ENCODE measurements at places on chromosomes 7 and 10. TPM values are rescaled to one million over a fixed set of nuclear protein-coding genes. Genes with fewer than 3 reads are reported as not detected.

CYP26C1 gene
- 0.05 TPM for total RNA-seq

HECW1 gene
- not detected for total RNA-seq

HYAL4 gene
- total RNA-seq, result 0.25 TPM

ASAH2 gene
- total RNA-seq, result 3.5 TPM

DNA sequence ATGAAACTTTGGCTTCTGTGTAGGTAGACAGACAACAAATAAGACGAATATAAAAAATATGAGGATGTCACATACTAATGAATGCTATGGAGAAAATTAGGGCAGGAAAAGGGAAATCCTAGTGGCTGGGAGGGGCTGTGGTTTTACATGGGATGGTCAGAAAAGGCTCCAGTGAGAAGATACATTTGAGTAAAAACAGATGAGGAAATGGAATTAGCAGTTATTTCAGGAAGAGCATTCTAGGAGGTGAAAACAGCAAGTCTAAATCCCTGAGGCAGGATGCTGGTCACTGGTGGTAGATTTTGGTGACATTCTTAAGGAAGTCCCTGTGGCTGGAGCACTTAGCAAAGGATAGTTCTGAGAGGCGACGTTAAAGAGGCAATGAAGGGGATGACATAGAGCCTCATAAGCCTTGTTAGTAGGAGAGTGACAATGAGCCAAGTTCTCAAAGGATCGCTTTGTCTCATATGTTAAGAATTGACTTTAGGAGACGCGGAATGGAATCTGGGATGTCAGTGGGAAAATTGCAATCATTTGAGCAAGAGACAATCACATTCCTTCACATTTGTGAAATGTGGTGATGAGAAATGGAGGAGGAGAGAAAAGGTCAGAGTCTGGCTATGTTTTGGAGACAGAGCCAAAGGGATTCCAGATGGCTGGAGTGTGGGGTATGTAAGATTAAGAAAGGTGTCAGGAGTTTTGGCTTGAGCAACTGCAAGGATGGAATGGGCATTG, 384.7 kb upstream of the FZD8 start:
- no peaks in the 10 kb centered on the region for H3K4me1 ChIP-seq
- H3K4me3 ChIP-seq, result no peak overlapping the region
- DNase-seq, result no peak
- H3K27ac ChIP-seq, result no peak overlapping the region
- no peaks in the 10 kb centered on the region for H3K27me3 ChIP-seq
- H3K36me3 ChIP-seq, result no peaks in the 10 kb centered on the region

DNA sequence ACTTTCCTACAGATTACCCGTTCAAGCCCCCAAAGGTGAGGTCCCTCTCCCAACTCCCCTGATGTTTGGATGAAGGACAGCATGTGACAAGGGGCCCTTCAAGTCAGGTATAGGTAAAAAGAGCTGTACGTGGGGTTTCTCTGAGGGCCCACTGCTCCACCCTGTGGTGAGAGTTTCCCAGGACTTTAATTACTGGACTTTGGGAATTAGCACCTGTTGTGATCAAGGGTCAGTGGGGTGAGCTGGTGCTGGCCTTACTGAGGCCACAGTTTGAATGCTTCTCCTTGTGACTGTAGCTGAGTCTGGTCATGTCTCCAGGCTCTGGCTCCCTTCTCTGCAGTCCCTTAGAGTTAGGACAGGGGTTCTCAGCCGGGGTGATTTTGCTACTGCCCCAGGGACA, 16.8 kb downstream of the UBE2D4 start:
- no peaks in the 10 kb centered on the region for H3K27me3 ChIP-seq
- no peak overlapping the region for H3K4me3 ChIP-seq
- no peaks in the 10 kb centered on the region for H3K4me1 ChIP-seq
- DNase-seq, result no peak
- no peak overlapping the region for H3K27ac ChIP-seq

GRCh38 chr10:97327348-97328294, 6.9 kb downstream of the FRAT2 start:
- peaks cover 50% of the 10 kb centered on the region for H3K4me1 ChIP-seq
- H3K36me3 ChIP-seq, result peaks cover 8% of the 10 kb centered on the region
- no peak overlapping the region for H3K4me3 ChIP-seq
- peak overlapping the region; percentile 74 for H3K27ac ChIP-seq
- DNase-seq, result no peak

GRCh38 chr7:106060394-106060920, 51.7 kb downstream of the SYPL1 start:
- peaks cover 25% of the 10 kb centered on the region for H3K4me1 ChIP-seq
- no peaks in the 10 kb centered on the region for H3K36me3 ChIP-seq
- no peak overlapping the region for H3K4me3 ChIP-seq
- H3K27ac ChIP-seq, result no peak overlapping the region
- no peaks in the 10 kb centered on the region for H3K27me3 ChIP-seq

DNA sequence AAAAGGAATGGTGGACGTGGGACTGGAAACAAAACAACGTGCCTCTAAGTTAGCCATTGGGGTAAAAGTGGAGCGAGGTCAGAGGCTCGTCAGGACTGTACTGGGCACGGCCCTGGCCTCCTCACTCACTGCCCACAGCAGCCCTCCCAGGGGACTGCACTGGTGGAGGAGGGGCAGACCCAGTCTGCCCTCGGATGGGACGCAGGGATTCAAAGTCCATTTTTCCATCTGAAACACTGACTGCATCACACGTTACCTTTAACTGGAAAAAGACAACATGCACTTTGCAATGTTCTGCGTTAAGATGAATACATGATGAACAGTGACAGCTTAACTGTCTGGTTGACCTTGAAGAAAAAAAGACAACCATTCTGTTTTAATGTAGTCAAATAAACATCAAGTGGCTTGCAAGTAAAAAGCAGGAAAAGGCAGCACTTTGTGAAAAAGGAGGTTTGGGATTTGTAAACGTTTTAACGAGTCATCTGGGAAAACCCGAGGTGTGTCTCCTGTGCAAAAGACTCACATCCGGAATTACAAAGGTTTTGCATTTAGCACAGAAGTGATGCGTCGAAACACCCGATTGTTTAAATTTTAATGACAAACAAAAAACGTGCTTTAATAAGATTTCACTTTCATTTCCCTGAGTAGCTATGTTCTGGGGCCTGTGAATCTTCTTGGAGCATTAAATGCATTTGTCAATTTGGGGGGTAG, 18.8 kb downstream of the KLF6 start:
- H3K27ac ChIP-seq, result peak overlapping the region; percentile 79
- peaks cover 65% of the 10 kb centered on the region for H3K4me1 ChIP-seq
- DNase-seq, result no peak
- peaks cover under 1% of the 10 kb centered on the region for H3K36me3 ChIP-seq

DNA sequence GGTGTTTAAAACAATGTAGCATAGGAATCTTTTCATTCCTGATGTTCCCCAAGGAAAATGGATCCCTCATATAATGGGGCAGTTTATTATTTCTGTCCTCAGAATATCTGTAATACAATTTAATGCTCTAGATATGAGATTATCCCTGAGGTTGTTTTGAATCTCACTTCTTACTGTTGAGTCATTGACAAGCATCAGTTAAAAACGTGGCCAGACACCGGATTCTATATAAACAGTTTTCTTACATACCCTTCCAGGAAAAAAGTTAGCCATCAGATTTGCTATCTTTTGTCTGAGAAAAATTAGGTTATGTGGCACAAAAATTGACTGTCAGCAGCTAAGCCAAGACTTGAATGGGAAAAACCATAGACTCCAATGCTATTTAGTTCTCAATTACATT, 539.8 kb upstream of the CELF2 start:
- H3K4me1 ChIP-seq, result no peaks in the 10 kb centered on the region
- no peak overlapping the region for H3K4me3 ChIP-seq
- no peak overlapping the region for H3K27ac ChIP-seq
- peaks cover 21% of the 10 kb centered on the region for H3K27me3 ChIP-seq
- DNase-seq, result no peak
- no peaks in the 10 kb centered on the region for H3K36me3 ChIP-seq

- no peak overlapping the region for H3K27ac ChIP-seq
- no peak overlapping the region for H3K4me3 ChIP-seq
- H3K27me3 ChIP-seq, result no peaks in the 10 kb centered on the region
Measured at GRCh38 chr10:47287365-47287802, 12.6 kb upstream of the GDF10 start.

DNA sequence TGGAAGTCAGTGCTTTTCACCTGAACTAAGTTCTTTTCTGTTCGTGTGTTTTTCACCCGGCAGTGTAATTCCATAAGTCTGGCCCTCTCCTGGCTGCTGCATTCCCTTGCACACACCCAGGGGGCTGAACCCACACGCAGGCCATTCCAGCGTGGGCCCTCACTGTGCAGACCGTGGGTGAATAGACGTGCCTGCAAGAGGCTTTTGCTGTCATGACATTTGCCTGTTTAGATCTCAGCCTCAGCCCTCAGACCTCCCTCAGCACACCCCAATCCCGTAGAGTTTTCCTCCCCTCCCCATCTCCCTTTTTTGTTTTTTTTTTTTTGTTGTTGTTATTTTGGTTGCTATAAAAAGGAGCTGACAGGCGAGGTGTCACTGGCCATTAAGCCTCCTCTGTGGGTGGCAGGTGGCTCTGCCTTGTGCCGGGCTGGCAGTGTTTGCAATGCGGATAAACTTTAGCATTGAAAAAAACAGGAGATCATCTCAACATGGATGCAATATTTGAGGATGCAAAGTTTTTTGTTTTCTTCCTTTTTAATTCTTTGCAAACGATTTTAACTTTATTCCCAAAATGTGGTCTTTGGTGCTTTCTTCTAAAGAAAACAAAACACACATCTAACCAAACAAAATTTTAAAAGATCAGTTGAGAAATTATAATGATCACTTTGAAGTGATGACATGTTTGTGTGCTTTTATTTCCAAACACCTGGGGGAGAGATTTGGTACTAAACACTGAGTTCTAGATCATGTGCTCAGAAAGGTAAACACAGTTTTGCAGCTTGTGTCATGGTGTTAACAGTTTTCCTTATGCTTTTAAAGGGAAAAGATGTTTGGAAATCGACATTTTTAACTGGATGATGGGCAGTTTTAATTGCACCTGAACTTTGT, 58.8 kb downstream of the WDR37 start:
- no peak for DNase-seq
- peaks cover 73% of the 10 kb centered on the region for H3K36me3 ChIP-seq
- H3K27ac ChIP-seq, result no peak overlapping the region
- H3K4me3 ChIP-seq, result no peak overlapping the region

ANKRD22 gene
- total RNA-seq, result 0.37 TPM

DNA sequence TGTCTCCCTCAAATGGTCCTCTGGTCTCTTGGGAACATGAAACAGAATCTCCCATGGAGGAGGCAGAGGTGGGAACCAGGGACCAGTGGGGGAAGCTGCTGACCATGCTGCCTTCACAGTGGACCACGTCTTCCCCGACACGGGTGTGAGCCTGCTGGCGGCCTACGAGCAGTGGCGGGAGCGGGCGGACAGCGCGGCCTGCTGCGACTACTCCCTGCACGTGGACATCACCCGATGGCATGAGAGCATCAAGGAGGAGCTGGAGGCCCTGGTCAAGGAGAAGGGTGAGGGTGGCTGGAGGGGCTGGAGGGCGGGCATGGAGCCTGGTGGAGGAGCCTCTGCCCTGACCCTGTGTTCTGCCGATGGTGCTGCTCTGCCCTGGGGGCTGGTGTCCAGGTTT, 8.0 kb downstream of the DPYSL4 start:
- H3K4me3 ChIP-seq, result no peak overlapping the region
- H3K27me3 ChIP-seq, result peaks cover 4% of the 10 kb centered on the region
- no peaks in the 10 kb centered on the region for H3K36me3 ChIP-seq
- H3K4me1 ChIP-seq, result no peaks in the 10 kb centered on the region

DNA sequence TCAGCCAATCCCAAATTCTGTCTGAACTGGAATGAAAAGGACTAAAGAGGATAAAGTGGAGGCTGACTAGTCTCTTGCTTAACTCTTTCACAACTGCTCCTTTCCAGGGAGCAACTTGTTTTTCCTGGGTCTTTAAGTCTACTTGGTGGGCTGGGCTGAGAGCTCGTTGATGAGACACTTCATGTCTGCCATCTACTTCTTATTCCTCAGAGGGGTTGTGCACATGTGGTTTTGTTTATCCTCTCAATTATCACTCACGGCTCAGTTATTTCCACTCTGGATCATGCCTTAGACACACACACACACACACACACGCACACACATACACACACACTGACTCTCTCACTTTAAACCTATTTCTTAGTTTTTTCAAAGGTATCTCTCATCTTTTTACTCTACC, 298.6 kb upstream of the MTPN start:
- no peaks in the 10 kb centered on the region for H3K36me3 ChIP-seq
- no peak overlapping the region for H3K4me3 ChIP-seq
- no peak for DNase-seq
- H3K27ac ChIP-seq, result no peak overlapping the region
- H3K27me3 ChIP-seq, result no peaks in the 10 kb centered on the region

GRCh38 chr7:107224374-107225223, 55.8 kb downstream of the HBP1 start:
- H3K4me1 ChIP-seq, result no peaks in the 10 kb centered on the region
- no peaks in the 10 kb centered on the region for H3K27me3 ChIP-seq

DNA sequence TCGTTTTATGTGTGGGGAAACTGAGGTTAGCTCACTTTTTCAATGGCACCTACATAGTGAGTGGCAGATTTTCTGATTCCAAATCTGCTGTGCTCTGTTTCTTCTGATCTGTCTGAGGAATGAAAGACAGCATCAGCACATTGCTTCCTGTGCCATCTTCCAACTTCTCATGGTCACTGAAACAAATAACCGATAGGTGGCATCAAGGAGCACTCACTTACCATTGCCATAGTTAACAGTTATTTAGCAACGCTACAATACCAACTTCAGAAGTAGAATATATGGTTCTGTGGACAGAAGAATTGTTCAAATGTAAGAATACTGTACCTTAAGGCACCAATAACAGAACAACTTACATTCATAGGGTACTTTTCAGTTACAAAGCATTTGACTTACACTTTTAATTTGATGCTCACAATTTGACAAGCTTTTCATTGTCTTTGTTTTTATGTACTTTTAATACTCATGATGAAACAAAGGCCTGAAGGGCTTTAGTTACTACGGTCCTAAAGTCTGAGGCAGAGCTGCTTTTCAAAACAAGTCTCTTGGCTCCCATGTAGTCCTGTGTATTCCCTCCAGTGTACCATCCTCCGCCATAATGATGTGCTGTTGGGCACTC, 228.9 kb upstream of the TCF7L2 start:
- no peaks in the 10 kb centered on the region for H3K27me3 ChIP-seq
- no peak for DNase-seq
- H3K36me3 ChIP-seq, result no peaks in the 10 kb centered on the region
- no peaks in the 10 kb centered on the region for H3K4me1 ChIP-seq

GRCh38 chr10:59181668-59182067, 5.2 kb downstream of the PHYHIPL start:
- H3K4me3 ChIP-seq, result no peak overlapping the region
- DNase-seq, result no peak
- peaks cover 5% of the 10 kb centered on the region for H3K4me1 ChIP-seq
- no peak overlapping the region for H3K27ac ChIP-seq
- no peaks in the 10 kb centered on the region for H3K36me3 ChIP-seq

DNA sequence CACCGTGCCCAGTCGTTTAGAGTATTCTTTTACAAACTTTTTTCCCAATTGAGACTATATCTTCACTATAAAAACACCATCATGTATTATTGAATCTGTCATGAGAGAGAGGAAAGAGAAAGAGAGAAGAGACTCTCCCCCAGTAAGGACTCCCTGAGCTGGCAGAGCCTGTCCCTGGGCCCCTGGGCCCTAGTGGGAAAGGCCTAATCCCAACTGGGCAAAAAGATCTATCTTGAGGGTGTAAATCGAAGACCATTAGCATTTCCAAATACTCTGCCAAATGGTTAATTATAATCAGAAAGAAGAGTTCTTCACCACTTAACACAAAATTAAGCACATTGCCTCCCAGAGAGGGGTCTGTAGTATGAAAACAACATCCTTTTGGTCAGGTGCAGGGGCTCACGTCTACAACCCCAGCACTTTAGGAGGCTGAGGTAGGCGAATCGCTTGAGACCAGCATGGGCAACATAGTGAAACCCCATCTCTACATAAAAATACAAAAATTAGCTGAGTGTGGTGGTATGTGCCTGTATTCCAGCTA, 108.2 kb downstream of the SKIDA1 start:
- no peak for DNase-seq
- no peaks in the 10 kb centered on the region for H3K36me3 ChIP-seq
- no peak overlapping the region for H3K27ac ChIP-seq
- no peaks in the 10 kb centered on the region for H3K27me3 ChIP-seq

PDGFA gene
- total RNA-seq, result 5.2 TPM

NANOS1 gene
- total RNA-seq, result 0.04 TPM

Measured in activated CD4-positive, alpha-beta T cell treated with anti-CD3 and anti-CD28 coated beads for 36 hours (primary cell).